ENCODE measurements at places on chromosomes 2 and 18.
A peak's percentile ranks its signal among the peaks of the same experiment; 100 is the strongest.

DNA sequence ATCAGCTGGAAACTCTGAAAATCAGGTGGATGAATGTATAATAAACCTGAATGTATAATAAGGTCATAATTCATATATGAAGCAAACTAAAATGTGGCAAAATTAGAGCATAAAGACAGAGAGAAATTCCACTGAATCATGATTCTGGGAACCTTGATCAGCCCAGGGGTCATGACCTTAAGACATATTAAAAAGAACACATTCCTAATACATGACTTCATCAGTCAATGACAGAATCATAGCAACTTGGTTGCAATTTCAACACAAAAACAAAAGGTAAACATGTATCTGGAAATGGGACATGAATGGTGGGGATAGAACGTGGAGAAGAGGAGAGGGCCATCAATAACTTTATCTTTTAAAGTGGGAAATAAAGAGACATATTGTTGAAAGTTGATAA lies 17.6 kb downstream of the AFF3 start:
- no peaks in the 10 kb centered on the region for H3K36me3 ChIP-seq
- H3K27ac ChIP-seq: no peak overlapping the region
- DNase-seq: no peak
- no peaks in the 10 kb centered on the region for H3K4me1 ChIP-seq
- peaks cover 9% of the 10 kb centered on the region for H3K27me3 ChIP-seq
- H3K4me3 ChIP-seq: no peak overlapping the region

GRCh38 chr18:59996370-59996966 lies 96.7 kb downstream of the PMAIP1 start:
- no peaks in the 10 kb centered on the region for H3K27me3 ChIP-seq
- H3K4me1 ChIP-seq: no peaks in the 10 kb centered on the region
- H3K27ac ChIP-seq: no peak overlapping the region
- DNase-seq: no peak
- no peaks in the 10 kb centered on the region for H3K36me3 ChIP-seq

- no peaks in the 10 kb centered on the region for H3K4me1 ChIP-seq
- peak; percentile 25 for DNase-seq
- no peaks in the 10 kb centered on the region for H3K36me3 ChIP-seq
- H3K27me3 ChIP-seq: no peaks in the 10 kb centered on the region
Observed at GRCh38 chr18:111306-112014, 46.9 kb upstream of the USP14 start.

DNA sequence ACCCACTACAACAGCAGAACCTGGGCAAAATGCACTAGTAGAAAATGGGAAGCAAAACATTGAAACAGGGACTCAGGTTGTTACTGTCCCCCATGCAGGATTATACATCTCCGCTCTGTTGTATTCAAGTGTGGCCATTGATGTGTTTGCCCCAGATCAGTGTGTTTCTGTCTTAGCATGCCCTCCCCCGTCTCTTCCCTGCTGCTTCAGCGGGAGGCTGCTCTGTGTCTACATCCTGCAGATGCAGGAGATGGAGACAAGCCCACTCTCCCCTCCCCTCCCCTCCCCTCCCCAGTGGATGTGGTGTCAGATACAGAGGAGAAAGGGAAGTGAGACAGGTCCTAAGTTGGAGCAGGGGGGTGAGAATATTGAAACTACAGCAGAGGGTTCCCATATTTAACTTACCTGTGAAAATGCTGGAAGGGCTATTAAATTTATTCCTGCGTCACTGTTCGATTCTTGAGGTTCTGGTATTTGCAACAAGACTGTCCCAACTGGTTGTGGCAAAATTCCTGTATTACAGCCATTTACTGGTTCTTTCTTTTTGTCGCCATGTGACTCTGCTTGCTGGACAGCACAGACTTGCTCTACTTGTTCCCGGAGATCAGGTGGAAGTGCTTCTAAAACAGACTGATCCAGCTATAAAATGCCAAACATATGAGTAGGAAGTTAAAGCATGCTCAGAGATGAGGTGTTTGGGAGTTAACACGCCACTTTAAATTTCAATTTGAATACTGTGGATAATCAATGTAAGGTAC lies 67.0 kb downstream of the EIF5B start:
- no peak overlapping the region for H3K27ac ChIP-seq
- DNase-seq: no peak
- no peaks in the 10 kb centered on the region for H3K27me3 ChIP-seq
- H3K4me3 ChIP-seq: no peak overlapping the region

DNA sequence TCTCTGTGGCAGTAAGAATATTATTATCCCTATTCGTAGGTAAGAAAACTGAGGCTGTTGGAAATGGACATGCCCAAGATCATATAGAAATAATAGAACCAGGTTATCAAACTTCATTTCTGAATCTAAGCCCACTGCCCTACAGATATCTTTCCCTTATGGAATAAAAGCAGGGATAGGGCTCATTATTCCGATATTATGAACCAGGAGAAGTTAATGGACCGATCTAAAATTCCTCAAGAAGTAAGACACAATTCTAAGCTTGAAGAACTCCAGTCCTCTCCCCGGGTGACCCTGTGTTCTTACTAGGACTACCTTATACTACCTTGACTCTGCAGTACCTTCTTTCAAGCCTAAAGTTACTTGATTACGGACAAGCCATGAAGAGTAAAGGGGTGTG lies 8.4 kb upstream of the MYCN start:
- no peaks in the 10 kb centered on the region for H3K27me3 ChIP-seq
- no peak for DNase-seq

GRCh38 chr2:224646242-224646846 lies 61.2 kb upstream of the CUL3 start:
- H3K4me1 ChIP-seq: peaks cover 3% of the 10 kb centered on the region
- no peak overlapping the region for H3K27ac ChIP-seq
- H3K36me3 ChIP-seq: no peaks in the 10 kb centered on the region
- no peaks in the 10 kb centered on the region for H3K27me3 ChIP-seq
- no peak overlapping the region for H3K4me3 ChIP-seq

DNA sequence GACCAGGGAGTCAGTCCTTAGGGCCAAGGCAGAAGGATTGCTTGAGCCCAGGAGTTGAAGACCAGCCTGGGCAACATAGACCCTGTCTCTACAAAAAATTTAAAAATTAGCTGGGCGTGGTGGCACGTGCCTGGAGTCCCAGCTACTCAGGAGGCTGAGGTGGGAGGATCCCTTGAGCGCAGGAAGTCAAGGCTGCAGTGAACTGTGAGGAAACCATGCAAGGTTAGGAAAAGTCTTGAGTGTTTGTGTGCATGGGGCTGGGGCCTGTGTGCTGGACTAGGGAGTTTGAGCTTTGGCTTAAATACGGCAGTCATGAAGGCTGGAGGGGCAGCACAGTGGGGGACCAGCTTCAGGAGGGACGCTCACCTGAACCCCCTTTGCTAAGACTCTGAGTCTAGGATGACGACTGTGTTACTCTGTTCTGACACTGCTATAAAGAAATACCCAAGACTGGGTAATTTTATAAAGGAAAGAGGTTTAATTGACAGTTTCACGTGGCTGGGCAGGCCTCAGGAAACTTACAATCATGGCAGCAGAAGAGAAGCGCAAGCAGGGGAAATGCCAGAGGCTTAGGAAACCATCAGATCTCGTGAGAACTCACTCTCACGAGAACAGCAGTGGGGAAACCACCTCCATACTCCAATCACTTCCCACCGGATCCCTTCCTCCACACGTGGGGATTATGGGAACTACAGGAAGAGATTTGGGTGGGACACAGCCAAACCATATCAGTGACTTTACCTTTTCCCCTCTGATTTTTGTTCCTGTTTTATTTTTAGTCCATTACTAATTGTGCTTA lies 39.4 kb downstream of the GORASP2 start:
- no peak overlapping the region for H3K27ac ChIP-seq
- no peaks in the 10 kb centered on the region for H3K27me3 ChIP-seq
- no peak for DNase-seq

DNA sequence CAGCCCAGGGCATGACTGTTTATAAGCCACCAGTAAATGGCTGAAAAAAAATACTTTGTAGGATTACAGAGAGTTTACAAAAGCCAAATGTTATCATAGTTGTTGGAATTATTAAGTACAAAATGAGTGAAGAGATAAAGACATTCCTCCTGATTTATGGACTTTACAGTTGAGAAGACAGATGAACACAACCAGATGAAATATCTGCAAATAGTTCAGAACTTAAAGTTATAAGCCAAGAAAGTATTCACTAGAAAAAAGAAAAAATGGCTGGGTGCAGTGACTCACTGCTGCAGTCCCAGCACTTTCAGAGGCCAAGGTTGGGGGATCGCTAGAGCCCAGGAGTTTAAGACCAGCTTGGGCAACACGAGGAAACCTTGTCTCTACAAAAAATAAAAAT lies 11.2 kb downstream of the PMAIP1 start:
- no peak for DNase-seq
- H3K27ac ChIP-seq: no peak overlapping the region
- no peaks in the 10 kb centered on the region for H3K36me3 ChIP-seq
- no peaks in the 10 kb centered on the region for H3K4me1 ChIP-seq

GRCh38 chr2:191051825-191052778 lies 38.1 kb upstream of the STAT1 start:
- H3K4me1 ChIP-seq: no peaks in the 10 kb centered on the region
- DNase-seq: no peak
- H3K27me3 ChIP-seq: no peaks in the 10 kb centered on the region
- no peak overlapping the region for H3K27ac ChIP-seq

- no peak overlapping the region for H3K4me3 ChIP-seq
- H3K27ac ChIP-seq: no peak overlapping the region
- H3K36me3 ChIP-seq: no peaks in the 10 kb centered on the region
- no peaks in the 10 kb centered on the region for H3K4me1 ChIP-seq
Observed at GRCh38 chr2:136012315-136012714, 26.9 kb upstream of the DARS1 start.
